Activated effector memory CD4-positive, alpha-beta T cell treated with Interleukin-2 at 50 U/mL for 16 hours (primary cell): ENCODE measurements at places on chromosomes 11 and 22.

DNA sequence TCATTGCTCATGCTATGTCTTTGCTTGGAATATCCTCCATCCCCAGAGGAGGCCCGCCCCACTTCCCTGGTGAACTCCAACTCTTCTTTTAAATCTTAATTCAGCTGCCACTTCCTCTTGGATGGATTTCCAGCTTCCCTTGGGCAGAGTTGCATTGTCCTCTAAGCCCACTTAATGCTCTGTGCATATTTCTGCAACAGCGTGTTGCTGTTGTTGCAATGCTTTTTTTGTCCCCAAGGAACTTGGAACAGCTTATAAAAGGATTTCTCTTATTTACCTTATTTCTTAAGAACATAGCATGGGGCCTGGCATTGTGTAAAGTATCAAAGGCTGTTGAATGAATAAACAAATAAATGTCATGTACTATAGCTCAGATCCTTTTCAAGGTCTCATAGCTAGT lies 507.4 kb downstream of the METTL15 start:
- DNase-seq: no peak

DNA sequence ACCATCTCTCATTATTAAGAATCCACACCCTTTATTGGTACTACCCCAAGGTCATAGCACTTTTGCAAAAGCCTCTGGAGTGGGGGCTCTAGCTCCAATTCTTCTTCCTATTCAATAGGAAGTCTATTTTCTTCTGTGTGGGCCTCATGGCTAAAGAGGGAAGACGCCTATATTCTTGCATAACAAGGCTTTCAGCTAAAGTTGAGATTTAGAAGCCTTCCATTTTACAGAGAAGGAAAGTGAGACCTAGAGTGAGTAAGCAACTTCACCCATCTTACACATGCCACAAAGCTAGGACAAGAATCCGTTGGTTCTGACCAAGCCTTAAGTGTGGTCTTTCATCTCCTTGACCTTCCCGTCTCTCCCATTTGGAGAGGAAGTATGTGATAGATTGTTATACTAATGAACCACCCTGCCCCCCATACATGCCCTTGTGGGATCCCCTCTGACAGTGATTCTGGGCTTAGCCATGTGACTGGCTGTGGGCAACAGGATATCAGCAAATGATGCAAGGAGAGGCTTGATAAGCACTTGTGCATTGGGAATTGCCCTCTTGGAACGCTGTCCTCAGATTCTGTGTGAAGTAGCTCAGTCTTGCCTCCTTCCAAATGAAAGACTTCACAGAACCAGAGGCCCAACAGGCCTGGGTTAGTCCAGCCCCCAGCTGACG lies 12.3 kb downstream of the BACE1 start:
- DNase-seq: no peak

DNA sequence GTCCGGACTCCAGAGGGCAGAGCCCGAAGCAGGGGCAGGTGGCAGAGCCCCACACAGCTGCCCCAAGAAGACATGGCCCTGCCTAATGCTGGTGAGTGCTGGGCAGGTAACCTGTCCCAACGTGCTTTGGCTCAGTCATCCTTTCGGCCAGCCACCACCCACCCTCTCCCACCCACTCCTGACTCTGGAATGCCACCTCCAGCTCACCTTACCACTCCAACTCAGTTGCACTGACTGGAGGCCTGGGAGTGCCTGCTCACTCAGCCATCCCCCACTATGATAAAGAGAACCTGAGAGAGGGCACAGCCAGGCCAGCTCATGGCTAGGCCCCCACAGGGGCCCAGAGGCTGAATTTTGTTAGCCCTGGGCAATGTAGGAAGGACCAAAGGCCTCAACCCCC lies 53.8 kb upstream of the MPEG1 start:
- no peak for DNase-seq

DNA sequence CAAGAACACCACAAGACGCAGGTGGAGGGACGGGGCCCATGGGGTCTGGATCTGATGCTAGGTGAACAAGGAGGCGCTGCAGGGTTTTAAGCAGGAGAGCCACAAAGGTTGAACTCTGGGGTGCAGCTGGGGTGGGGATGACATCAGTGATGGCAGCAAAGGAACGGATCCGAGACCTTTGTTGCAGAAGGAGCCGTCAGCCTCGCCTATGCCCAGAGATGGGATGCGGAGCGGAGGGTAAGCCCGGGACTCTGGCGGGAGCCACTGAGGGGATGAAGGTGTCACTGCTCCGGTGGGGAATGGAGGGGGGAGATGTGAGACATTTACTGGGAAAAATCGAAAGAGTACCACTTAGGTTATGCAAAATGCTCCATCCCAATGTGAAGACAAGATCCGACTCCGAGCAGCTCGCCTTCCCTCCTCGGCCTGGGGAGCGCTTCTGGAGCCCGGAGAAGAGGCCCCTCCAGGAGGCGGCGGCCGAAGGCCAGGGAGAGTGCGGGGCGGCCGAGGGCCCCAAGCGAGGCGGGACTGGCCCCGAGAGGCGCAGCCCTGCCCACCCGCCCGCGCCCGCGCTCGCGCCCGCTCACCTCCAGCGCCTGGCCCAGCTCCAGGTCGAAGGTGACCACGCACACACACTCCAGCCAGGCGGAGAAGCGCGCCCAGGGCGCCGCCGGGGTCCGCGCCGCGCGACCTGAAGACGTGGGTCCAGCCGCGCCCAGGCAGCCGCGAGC lies 422 bp downstream of the DENND6B start:
- no peak for DNase-seq

GRCh38 chr22:36399472-36399778 lies 11.7 kb upstream of the MYH9 start:
- DNase-seq: no peak

DNA sequence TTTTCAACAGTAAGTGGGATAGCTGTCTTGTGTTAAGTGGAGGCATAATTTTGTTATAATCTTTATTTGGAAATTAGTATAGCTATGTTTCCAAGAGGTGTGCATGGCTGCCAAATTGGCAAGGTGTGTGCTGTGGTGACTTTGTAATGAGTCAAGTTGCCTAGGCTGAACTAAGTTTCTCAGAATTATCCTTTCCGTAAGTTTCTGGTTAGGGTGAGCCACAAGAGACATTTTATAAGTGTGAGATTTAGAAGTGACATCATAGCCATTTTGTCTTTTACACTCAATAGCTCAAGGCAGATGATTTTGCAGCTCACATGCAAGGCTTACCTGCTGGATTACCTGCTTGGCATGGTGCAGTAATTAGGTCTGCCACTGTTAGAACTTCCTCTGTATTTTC lies 90.3 kb downstream of the C11orf87 start:
- DNase-seq: no peak

- no peak for DNase-seq
Observed at GRCh38 chr11:108345767-108346166, 121.6 kb downstream of the C11orf65 start.

DNA sequence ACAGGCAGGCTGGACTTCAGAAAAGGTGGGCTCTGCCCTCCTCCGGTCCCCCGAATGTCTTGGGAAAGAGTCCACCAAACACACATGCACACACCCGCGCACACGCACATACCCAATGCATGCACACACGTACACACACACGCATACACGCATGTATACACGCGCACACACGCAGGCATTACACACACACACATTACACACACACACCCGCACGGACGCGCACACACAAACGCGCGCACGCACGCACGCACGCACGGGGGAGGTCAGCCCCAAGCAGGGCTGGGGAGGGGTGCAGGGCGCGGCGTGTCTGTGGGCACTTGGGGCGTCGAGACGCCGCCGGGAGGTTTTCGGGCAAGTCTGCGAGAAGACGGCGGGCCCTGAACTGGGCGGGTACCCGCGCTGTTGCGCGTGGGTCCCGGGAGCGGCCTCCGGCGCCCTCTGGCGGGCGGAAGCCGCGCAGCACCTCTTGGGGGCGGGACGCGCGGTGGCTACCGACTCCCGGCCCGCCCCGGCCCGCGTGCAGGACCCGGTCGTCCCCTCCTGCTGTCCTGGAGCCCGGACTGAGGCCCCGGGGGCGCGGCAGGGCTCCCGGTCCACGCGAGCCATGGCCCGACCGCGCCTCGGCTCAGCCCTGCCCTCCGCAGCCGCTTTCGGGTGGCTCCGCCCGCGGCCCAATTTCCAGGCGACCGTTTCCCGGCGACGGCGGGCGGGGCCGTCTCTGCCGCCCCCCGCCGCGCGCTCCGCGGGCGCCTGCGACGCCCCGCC lies 3.6 kb downstream of the SEPTIN5 start:
- DNase-seq: peak; percentile 74

GRCh38 chr11:86551288-86552092 lies 120.9 kb downstream of the ME3 start:
- no peak for DNase-seq

DNA sequence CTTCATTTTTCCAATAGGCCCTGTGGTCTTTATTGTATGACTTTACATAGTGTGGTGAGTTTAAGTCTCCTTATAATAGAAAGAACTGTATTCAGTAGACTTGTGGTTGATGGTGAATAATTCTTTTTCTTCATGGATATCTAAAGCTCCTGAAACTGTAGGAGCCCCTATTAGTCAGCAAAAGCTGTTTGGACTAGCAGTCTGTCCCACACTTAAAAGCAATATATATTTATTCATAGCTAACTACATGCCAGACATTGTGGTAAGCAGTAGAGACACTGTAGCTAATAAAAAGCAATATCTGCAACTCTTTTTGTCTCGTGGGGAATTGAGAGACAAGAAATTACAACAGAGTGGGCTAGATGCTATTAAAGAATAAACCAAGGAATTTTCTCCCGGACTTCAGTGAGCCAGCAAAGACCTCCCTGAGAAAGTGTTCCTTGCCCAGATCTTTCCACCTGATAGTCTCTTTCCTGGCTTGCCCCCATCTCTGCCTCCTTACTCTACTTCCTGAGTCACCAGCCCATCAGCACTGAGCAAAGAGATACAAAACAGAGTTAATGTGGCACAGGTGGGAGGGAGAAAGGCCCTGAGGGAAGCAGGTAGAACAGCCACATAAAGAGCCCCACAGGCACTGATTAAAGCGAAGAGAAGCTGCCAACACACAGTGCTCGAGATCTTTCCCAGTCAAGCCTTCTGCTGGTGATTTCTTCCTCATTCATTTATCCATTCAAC lies 1.4 kb upstream of the OR52W1 start:
- DNase-seq: no peak

- no peak for DNase-seq
Observed at GRCh38 chr22:27571463-27572277, 229.9 kb downstream of the MN1 start.

- DNase-seq: no peak
Observed at GRCh38 chr11:122681735-122682134, 26.2 kb downstream of the UBASH3B start.

- DNase-seq: no peak
Observed at GRCh38 chr22:25869771-25870170, 127.8 kb downstream of the MYO18B start.

GRCh38 chr11:74004759-74005615 lies 3.9 kb downstream of the UCP3 start:
- peak; percentile 82 for DNase-seq

DNA sequence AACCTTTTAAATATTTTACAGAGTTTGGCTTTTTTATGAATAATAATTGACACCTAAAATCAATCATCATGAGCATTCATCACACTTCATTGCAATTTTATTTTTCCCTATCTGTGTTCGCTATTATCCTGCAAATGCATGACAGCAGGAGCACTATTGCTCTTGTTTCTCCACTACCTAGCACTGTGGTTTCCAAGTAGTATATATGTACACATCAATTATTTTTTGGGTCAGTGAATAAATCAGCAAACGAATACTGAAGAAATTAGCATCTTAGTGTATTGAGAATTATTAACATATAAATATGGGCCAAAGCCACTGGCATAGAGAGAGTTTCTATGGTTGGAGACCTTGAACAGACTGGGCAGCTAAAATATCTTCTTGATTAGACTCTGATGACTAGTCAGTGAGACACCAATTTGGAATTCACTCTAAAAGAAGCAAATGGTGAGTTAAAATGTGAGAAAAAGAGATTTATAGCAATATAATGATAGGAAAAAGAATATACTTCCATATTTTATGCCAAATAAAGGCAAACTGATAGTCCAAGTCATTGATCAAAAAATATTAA lies 731.1 kb upstream of the LUZP2 start:
- no peak for DNase-seq

GRCh38 chr11:37364246-37364839 lies 766.3 kb upstream of the RAG2 start:
- no peak for DNase-seq

- DNase-seq: no peak
Observed at GRCh38 chr22:41538583-41538982, 5.7 kb downstream of the POLR3H start.

DNA sequence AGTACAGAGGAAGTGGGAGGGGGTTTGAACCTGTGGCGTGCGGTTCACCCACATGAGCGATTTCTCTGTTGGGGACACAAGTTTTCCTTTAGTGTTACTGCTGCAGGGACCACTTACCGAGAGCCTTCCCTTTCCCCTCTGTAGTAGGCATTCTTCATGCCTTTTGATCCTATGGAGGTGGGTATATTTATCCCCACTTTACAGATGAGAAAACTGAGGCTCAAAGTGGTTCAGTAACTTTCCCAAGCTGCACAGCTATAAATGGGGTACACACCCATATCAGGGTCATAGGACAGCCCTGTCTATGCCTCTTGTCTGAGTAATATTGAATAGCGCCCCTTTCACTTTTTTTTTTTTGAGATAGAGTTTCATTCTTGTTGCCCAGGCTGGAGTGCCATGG lies 3.3 kb upstream of the PHF21B start:
- no peak for DNase-seq

- DNase-seq: no peak
Observed at GRCh38 chr11:965206-965775, 39.6 kb downstream of the AP2A2 start.

GRCh38 chr11:2909133-2909902 lies 19.9 kb downstream of the PHLDA2 start:
- DNase-seq: no peak

- DNase-seq: no peak
Observed at GRCh38 chr11:64357446-64357845, 1.5 kb upstream of the RPS6KA4 start.

- DNase-seq: no peak
Observed at GRCh38 chr11:94271885-94272372, 32.5 kb upstream of the IZUMO1R start.

GRCh38 chr11:6345366-6345765 lies 25.1 kb upstream of the CAVIN3 start:
- DNase-seq: no peak

- DNase-seq: no peak
Observed at GRCh38 chr11:117999354-117999993, 13.3 kb downstream of the IL10RA start.

- DNase-seq: no peak
Observed at GRCh38 chr11:60942219-60942618, 9.8 kb downstream of the SLC15A3 start.

- no peak for DNase-seq
Observed at GRCh38 chr11:133638921-133639320, 106.6 kb upstream of the OPCML start.

- DNase-seq: no peak
Observed at GRCh38 chr11:118238929-118239328, 13.2 kb downstream of the MPZL3 start.
